Activated naive CD8-positive, alpha-beta T cell treated with anti-CD3 and anti-CD28 coated beads, Interleukin-2, amount 50 U/mL, for 16 hours (primary cell): ENCODE measurements at places on chromosomes 6 and 20.

DNA sequence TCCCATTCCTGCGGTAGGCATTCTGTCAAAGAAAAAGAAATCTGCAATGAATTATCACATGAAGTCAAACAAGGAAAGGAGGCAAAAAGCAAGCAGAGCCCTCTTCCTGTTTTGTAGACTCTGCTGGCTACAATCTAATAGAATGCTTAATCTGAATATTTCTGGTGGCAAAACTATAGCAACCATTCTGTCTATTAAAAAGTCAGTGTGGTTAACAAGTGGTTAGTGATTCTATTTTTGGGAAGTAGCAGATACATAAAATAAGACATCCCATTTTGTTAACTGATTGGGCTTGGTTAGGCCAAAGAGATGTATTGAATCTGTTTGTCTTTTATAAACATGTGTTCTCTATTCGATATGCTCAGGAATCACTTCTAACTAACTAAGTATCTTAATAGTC, 442.3 kb downstream of the CDC5L start:
- no peak for DNase-seq

DNA sequence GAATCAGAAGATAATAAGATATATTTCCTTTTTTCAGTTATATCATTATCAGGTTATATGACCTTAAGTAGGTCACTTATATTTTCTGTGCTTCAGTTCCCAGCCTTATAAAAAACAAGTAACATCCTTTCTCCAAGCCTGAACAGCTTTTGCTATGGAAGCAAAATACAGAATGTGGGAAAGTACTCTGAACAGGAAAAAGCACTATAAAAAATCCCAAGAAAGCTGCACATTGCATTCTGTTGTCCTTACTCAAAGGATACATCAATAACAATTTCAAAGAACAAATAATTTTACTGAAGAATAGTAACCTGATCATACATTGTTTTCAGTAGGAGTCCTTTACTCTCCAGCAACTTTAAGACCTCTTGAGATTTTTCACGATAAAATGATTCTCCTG, 56.4 kb downstream of the SLC35A1 start:
- no peak for DNase-seq

- no peak for DNase-seq
Observed at GRCh38 chr6:139500977-139501376, 126.5 kb upstream of the CITED2 start.

DNA sequence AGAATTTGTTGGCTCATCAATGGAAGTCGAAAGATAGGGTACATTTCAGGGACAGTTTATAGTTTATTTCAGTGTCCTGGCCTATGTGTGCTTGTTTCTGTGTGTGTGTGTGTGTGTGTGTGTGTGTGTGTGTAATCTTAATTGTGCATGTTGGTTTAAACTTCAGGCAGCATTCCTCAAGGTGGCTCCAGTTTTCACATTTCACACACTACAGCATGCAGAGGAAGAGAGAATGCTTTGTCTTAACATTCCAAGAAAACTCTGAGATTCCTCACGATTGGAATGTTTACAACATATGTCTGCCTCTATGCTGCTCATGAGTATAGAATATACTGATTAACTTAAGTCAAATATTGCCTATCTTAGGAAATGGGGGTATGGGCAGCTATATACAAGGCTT, 332.6 kb upstream of the EPHA7 start:
- no peak for DNase-seq

GRCh38 chr6:47343600-47343999, 33.9 kb upstream of the TNFRSF21 start:
- DNase-seq = no peak

GRCh38 chr20:22601361-22602141, 17.2 kb upstream of the FOXA2 start:
- no peak for DNase-seq

GRCh38 chr20:16349523-16350260, 223.6 kb downstream of the KIF16B start:
- no peak for DNase-seq

- no peak for DNase-seq
Observed at GRCh38 chr6:3353939-3354338, 95.2 kb downstream of the PSMG4 start.

DNA sequence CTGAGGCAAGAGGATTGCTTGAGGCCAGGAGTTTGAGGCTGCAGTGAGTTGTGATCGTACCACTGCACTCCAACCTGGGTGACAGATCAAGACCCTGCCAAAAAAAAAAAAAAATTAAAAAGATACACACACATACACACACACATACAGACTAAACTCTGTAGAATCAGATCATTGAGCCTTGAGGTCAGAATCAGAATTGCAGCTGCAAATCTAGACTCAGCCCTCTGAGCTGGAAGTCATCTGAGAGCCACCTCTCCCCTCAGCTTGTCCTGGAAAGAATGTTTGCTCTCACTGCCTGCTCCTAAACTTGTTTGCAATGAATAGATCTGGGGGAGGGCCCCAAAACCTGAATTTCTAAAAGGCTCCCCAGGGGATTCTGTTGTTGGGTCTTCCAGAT, 41.4 kb upstream of the ANGPT4 start:
- no peak for DNase-seq

DNA sequence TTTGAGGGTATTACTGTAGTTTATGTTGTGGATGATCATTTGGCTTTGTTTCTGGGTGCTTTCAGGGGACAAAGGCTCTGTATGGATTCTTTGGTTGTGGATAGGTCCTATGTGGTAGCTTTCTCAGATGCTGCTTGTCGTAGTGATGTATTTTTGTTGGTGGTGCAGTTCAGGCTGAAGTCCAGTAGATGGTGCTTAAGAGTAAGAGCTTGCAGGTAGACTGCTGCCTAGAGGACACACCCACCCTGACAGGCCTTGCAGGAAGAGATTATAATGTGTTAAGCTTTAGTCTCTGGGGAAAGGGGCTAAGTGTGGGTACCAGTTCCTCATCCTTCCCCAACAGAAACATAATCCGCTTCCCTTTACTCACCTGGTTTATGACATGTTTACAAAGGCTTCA, 62.6 kb upstream of the ADGRB3 start:
- DNase-seq = no peak

DNA sequence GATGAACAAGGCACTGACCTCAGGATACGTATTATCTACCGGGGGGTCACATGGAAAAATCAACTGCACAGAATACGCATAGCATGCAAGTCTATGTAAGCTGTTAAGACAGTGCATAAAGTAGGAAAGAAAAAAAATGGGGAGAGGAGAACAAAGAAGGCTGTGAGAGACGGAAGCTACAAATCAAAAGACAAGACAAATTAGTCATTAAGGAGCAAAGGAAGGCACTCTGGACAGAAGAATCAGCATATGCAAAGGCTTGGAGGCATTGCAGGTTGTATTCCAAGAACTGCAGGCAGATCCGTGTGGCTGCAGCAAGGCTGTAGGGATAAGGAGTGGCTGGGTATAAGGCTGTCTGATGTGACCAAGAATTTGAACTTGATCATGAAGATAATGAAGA, 89.0 kb downstream of the NRSN1 start:
- DNase-seq = no peak

GRCh38 chr6:89792881-89793280, 26.7 kb downstream of the MDN1 start:
- DNase-seq = no peak

GRCh38 chr6:43932259-43933147, 162.5 kb downstream of the VEGFA start:
- no peak for DNase-seq

GRCh38 chr6:159829526-159829925, 29.4 kb downstream of the PNLDC1 start:
- no peak for DNase-seq

DNA sequence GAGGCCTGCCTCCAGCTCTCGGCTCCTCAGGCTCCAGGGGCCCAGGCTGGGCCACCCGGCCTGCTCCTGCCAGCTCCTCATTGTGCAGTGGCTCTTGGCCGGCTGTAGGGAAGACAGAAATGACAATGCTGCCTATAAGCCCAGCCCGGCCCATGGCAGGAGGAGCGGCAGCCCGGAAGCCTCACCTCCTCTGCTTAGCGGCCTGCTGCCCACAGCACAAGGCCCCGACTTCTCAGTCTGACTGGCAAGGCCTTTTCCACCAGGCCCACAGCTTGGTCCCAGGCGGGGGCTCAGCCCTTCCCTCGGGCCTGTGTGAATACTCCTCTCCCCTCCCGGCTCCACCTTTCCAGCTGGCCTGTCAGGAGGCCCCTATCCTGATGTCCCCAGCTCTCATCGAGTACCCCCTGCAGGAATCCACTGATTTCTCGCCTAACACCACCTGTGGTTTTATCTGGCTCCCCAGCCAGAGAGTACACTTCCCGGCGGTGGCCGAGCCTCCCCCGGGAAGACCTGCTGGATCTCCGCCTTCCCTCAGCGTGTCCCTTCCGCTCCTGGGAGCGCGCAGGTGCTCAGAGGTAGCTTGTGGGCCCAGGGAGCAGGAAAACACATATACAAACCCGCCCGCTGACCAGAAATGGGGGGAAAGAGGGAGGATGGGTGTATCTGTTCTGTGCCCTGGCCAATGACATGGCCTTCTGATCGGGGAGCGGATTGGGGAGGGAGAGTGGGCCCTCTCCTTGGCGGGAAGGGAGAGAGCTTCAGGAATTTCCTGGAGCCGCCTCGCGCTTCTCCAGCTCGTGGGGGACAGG, 963 bp downstream of the DDRGK1 start:
- DNase-seq = no peak

DNA sequence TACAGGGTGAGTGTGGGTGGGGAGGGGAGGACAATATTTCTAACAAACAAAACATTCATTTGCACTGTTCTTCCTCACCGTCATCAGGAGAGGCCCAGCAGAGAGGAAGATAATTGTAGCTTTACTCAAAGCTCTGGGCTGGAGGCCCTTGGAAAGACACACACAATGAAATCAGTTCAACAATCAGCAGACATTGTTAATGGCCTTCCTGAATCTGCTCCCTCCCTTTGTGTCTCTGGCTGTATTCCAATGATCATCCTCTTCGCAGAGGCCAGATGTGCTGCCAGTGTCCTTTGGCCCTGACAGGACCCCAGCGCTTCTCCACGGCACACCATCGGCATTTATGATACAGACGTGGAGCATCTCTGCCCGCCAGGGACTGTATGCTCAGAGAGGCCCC, 44.6 kb upstream of the LRFN2 start:
- DNase-seq = no peak

GRCh38 chr6:144104898-144105487, 9.6 kb upstream of the SF3B5 start:
- peak; percentile 21 for DNase-seq

GRCh38 chr6:28001751-28002150, 44.7 kb downstream of the OR2B6 start:
- no peak for DNase-seq

DNA sequence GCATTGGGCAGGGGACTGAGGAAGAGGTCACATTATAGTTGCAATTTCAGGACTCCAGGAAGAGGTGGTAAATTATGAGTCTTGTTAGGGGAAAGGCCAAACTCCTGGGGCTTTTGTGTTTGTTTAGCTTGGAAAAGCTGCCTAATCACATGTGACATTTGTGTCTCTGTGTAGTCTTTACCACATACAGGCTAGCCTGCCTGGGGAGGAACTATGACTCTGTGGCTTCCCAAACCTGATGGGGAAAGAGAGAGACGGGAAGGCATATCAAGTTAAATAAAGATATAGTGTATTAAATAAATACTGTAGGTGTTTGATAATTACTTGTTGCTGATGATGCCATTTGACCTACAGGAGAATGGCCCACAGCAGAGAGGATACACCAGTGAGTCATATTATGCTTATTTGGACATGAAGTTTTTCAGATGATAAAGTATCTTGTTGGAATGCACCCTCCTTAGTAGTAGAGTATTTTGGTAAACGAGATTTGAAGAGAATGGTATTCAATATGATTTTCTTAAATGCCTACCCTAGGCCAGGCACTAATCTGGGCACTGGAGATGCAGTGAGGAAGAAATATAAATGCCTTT, 4.0 kb downstream of the BLTP3A start:
- DNase-seq = no peak

- DNase-seq = no peak
Observed at GRCh38 chr6:44622956-44623355, 235.4 kb downstream of the CDC5L start.

GRCh38 chr6:36327919-36328236, 8.8 kb downstream of the BNIP5 start:
- no peak for DNase-seq

DNA sequence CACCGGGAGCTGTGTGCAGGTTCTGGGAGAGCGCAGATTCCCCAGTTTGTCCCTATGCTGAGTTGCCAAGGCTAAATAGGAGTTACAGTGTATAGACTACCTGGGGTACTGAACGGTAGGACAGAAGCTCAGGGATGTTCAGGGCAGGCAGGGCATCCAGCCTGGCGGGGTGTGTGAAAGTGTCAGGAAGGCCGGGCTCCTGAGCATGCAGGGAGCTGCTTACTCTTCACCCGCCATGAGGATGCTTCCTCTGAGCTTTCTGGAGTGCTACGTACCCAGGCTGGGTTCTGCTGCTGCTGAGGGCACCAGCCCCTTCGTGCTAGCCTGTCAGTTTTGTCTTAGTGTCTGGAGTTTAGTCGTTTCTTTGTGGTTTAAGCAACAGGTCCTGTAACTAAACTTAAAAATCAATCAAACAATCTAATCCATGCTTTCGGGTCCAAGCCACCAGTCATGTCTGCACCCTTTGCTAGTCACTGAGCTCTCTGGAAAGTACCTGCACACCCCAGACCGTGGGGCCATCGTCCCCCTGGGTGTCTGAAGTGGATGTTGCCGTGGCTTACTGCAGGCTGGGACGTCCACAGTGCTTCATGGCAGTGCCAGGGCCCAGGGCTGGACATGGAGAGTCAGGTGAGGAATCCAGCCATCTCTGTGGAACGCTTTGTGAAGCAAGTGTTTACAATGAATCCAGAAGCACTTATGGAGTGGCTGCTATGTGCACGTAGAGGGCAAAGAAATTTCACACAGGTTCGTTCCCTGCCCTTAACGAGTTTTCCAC, 220.3 kb upstream of the SNX9 start:
- DNase-seq = no peak

DNA sequence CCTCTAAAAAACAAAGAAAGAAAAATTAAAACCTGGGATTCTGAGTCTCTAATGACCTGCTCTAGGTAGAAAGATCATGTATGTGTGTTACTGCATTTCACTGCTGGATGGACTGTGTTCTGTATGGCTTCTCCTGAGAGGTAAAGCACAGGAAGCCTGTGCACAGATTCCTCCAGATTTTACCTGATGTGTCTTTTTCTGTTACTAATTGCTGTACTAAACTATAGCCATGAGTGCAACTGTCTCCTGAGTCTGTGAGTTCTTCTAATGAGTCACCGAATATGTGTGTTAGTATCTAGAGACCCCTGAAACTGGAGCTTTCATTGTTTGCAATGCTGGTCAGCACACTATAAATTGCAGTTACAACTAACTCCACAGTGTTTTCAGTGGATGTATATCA, 270.8 kb downstream of the CDKAL1 start:
- no peak for DNase-seq
